ENCODE measurements at places on chromosomes 2 and 18. TPM values are rescaled to one million over a fixed set of nuclear protein-coding genes. Genes with fewer than 3 reads are reported as not detected.

The GAL3ST2 gene
- total RNA-seq, result not detected

GRCh38 chr2:207848545-207848928 lies 78.8 kb upstream of the FZD5 start:
- no peak for DNase-seq

GRCh38 chr2:40809156-40809555 lies 357.3 kb upstream of the SLC8A1 start:
- no peak for DNase-seq

- DNase-seq, result no peak
Observed at GRCh38 chr2:240855670-240856069, 13.0 kb upstream of the AGXT start.

- DNase-seq, result no peak
Observed at GRCh38 chr2:202204855-202205254, 33.5 kb downstream of the SUMO1 start.

GRCh38 chr2:229170916-229171315 lies 100.2 kb downstream of the PID1 start:
- no peak for DNase-seq

- no peak for DNase-seq
Observed at GRCh38 chr18:26657631-26658581, 109.6 kb upstream of the KCTD1 start.

GRCh38 chr2:173989884-173990215 lies 24.7 kb upstream of the SP3 start:
- DNase-seq, result no peak
